ENCODE measurements at places on chromosomes 3 and 15. TPM values are rescaled to one million over a fixed set of nuclear protein-coding genes. Genes with fewer than 3 reads are reported as not detected.

DNA sequence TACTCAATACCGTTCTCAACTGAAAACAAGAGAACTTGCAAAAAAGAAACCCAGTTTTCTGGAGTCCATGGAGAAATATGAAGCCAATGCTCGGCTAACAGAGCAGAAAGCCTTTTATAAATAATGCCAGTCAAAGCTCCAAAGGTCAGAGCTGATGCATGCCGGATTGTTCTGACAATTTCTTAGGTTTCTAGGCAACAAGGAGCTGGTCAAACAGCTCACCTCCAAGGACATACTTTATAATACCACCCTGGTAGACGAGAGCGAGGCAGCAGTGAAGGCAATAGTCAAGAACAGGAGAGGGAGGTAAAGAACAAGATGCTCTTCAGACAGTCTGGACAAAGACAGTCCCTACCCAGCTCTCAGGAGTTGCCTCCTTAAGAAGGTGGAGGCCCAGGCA is 111.1 kb downstream of the UBE3A start:
- no peak for DNase-seq
- H3K27me3 ChIP-seq = no peaks in the 10 kb centered on the region
- H3K36me3 ChIP-seq = no peaks in the 10 kb centered on the region
- no peaks in the 10 kb centered on the region for H3K4me1 ChIP-seq

- H3K36me3 ChIP-seq = no peaks in the 10 kb centered on the region
- no peak overlapping the region for H3K4me3 ChIP-seq
- H3K4me1 ChIP-seq = peaks cover 4% of the 10 kb centered on the region
- DNase-seq = no peak
- no peaks in the 10 kb centered on the region for H3K27me3 ChIP-seq
- no peak overlapping the region for H3K27ac ChIP-seq
Measured at GRCh38 chr3:150184426-150185071, 213.9 kb upstream of the PFN2 start.

- no peaks in the 10 kb centered on the region for H3K36me3 ChIP-seq
- H3K27me3 ChIP-seq = no peaks in the 10 kb centered on the region
- no peaks in the 10 kb centered on the region for H3K4me1 ChIP-seq
- no peak for DNase-seq
- H3K27ac ChIP-seq = no peak overlapping the region
- H3K4me3 ChIP-seq = no peak overlapping the region
Measured at GRCh38 chr3:115768661-115769060, 145.4 kb downstream of the GAP43 start.

DNA sequence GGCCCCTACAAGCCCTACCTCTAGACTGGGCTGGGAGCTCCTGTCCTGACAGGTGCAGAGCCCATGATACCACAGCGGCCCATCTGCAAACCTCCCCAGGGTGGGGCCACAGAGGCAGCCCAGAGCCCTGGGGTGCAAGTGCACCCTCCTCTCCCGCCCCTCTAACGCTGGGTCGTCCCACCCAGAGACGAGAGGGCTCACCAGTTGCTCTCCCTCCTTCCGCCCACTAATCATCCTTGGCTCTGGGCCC is 742 bp downstream of the TNK2 start:
- no peaks in the 10 kb centered on the region for H3K27me3 ChIP-seq
- no peaks in the 10 kb centered on the region for H3K36me3 ChIP-seq
- peak overlapping the region; percentile 79 for H3K27ac ChIP-seq
- peak overlapping the region; percentile 64 for H3K4me3 ChIP-seq
- peaks cover 41% of the 10 kb centered on the region for H3K4me1 ChIP-seq
- no peak for DNase-seq

DNA sequence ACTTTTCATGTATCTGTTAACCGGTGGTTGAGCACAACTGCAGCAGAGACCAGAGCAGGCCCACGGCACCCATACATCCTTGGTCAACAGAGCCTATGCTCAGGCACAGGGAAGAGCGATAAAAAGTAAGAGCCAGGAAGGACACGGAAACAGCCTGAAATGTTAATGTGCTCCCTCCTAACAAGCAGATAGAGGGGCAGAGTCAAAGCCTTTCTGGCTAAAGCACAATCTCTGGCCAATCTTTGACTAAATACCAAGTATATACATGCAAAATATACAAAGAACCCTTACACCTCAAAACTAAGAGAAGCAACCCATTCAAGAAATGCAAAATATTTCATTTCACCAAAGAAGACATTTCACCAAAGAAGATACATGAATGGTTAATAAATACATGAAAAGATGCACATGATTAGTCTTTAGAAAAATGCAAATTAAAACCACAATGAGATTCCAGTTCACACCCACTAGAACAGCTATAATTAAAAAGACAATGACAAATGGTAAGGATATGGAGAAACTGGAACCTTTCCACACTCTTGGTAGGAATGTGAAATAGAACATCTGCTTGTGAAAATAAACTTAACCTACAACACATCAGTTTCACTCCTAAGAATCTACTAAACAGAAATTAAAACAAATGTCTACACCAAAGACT is 88.0 kb downstream of the OSBPL10 start:
- H3K27me3 ChIP-seq = no peaks in the 10 kb centered on the region
- no peak overlapping the region for H3K27ac ChIP-seq
- DNase-seq = no peak

DNA sequence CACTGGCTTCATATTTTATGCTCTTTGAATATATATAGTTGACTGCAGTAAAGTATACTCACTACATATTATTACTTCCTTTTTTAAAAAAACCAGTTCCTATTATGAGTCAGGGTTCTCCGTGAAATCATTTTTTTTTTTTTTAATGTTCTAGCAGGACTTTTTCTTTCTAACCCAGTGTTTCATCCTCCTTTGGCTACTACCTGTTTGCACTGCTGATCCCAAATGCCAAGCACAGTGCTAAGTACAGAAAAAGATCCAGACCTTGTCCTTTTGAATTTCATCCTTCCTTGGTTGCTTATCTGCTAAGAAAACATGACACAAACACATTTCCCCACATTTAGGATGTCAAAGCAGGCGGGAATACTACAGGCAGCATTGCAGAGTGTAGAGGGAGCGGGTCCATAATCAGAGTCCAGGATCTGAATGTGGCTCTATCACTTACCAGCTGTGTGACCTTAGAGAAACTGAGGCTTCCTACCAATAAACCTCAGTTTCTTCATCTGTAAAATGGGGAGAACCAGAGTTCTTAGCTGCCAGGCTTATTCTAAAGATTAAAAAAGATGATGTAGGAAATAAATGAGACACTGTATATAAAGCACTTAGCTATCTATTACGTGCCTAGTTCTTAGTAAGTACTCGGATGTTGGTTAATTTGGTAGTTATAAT is 37.2 kb upstream of the ANPEP start:
- no peak overlapping the region for H3K4me3 ChIP-seq
- H3K27ac ChIP-seq = no peak overlapping the region
- H3K27me3 ChIP-seq = no peaks in the 10 kb centered on the region
- H3K4me1 ChIP-seq = no peaks in the 10 kb centered on the region

- no peaks in the 10 kb centered on the region for H3K36me3 ChIP-seq
- H3K4me1 ChIP-seq = no peaks in the 10 kb centered on the region
- DNase-seq = no peak
- no peaks in the 10 kb centered on the region for H3K27me3 ChIP-seq
- no peak overlapping the region for H3K4me3 ChIP-seq
Measured at GRCh38 chr3:72720566-72720965, 127.7 kb downstream of the SHQ1 start.

The SLC25A38 gene
- total RNA-seq = 30.3 TPM

The CYP1A2 gene
- not detected for total RNA-seq

The GOLGA8K gene
- 0.93 TPM for total RNA-seq

The HRG gene
- total RNA-seq = not detected

The SPINT1 gene
- 8.9 TPM for total RNA-seq
